ENCODE measurements at places on chromosomes 5 and 9.

DNA sequence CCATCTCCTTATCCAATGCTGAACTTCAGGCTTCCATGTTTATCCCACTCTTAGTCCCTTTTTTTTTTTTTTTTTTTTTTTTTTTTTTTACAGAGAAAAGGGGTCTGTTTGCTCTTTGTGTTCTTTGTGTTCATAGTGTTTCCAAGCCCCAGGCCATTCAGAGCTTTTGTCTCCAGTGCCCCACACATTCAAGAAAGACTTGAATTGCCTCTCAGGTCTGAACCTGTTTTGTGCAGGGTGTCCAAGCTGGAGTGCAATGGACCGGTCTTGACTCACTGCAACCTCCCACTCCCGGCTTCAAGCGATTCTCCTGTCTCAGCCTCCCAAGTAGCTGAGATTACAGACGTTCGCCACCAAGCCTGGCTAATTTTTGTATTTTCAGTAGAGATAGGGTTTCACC, 191.2 kb downstream of the PALM2AKAP2 start:
- no peak for DNase-seq

DNA sequence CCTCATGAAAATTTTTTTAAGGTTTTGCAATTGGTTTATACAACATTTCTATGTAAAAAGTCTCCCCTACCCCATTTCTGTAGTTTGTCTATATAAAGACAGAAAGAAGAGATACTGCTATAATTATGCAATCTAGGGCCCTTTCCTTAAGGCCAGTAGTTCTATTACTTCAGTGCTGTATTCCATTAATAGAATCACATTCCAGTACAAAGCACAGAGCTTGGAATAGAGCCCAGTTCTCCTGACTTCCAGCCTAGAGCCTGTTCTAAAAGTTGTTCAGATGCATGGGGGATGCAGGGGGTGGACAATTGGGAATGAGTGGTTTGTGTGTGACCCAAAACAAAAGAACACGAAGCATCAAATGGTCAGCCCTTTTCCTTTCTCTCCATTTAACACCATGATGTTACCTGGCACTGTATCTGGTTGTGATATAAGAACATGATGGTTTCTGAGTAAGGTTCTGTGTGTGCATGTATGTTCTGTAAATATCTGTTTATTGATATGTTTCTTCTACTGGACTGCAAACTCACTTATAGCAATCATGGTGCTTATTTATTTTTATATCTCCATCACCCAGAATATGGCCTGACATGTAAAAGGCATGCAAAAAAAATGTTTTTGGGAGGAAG, 8.2 kb upstream of the GRAMD2B start:
- no peak for DNase-seq

DNA sequence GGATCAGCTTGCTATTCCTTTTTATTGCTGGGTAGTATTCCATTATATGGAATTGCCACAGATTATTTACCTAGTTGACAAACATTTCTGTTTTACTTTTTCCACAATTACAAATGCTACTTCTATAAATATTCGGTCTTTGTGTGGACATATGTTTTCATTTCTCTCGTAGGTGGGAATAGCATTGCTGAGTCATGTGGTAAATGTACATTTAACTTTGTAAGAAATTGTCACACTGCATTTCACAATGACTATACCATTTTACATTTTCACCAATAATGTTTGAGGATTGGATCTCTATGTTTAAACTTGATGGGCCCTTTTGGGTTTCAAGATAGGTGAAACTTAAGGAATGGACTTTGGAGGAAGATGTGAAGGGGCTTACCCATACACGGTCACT, 19.7 kb downstream of the RAI14 start:
- DNase-seq, result no peak

DNA sequence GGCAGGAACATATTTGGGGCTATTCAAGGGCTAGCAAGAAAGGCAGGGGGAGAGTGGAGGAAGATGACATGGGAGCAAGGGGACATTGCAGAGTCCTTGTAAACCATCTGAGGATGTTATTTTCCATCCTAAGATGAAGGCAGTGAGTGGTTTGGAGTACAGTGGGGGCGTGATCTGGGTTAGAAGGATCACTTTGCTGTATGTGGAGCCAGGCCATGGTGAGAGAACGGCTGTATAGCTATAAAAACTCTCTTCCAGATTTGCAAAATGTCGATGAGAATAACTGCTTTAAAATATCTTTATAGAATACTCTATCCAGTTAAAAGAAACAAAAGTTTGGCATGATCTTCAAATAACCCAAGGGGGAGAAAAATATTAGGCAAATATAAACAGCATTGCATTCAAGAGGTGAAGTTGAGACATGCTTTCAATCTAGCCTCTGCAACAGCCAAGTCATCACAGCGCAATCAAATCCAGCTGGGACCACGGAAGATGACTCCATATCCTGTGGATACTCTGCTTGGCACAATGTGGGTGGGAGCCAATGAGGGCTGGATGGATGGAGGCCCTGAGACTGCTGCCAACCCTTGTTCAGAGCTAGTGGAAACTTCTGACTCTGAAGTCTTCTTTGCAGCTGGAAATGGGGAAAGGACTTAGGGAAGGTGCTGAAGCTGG, 111.5 kb upstream of the BASP1 start:
- DNase-seq, result no peak

GRCh38 chr5:172079876-172080275, 73.4 kb upstream of the FBXW11 start:
- no peak for DNase-seq

- DNase-seq, result no peak
These were observed 89.9 kb downstream of the EHMT1 start for GRCh38 chr9:137708590-137709284.

DNA sequence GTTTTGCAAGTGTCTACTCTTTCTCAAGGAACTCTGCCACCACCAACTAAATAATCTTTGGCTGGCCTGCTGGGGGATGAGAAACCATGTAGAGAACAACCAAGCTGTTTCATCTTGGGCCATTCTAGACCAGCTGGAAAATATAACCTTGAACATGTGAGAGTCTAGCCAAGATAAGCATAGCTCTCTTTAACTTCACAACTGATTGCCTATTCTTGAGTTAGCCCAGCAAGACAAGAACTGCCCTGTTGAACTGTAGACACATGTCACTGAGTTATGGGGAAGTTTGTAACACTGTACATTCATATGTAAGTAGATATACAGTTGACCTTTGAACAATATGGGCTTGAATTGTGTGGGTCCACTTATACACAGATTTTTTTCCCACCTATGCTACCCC, 44.4 kb downstream of the NUP155 start:
- no peak for DNase-seq

GRCh38 chr5:105554568-105555169, 1992.1 kb upstream of the NUDT12 start:
- DNase-seq, result no peak

GRCh38 chr9:120350596-120350995, 229.4 kb downstream of the CDK5RAP2 start:
- no peak for DNase-seq

GRCh38 chr5:68460147-68460798, 244.7 kb downstream of the PIK3R1 start:
- DNase-seq, result peak; percentile 1

Measured in NCI-H774 (cell line).